Activated CD4-positive, CD25-positive, alpha-beta regulatory T cell treated with anti-CD3 and anti-CD28 coated beads, Interleukin-2, amount 50 U/mL, for 24 hours (primary cell): ENCODE measurements at places on chromosomes 13 and 19.

- ATAC-seq = peak; percentile 32
These were observed 152.2 kb upstream of the UBL3 start for GRCh38 chr13:30002577-30002976.

GRCh38 chr19:33293255-33294057, 8.9 kb downstream of the CEBPA start:
- ATAC-seq = no peak

GRCh38 chr13:61954092-61954491, 538.4 kb upstream of the PCDH20 start:
- no peak for ATAC-seq

- no peak for ATAC-seq
These were observed 15.0 kb upstream of the VSTM2B start for GRCh38 chr19:29510701-29511265.

GRCh38 chr13:78376033-78376432, 227.3 kb downstream of the POU4F1 start:
- ATAC-seq = no peak

GRCh38 chr13:114219392-114219791, 15.3 kb upstream of the CDC16 start:
- no peak for ATAC-seq
